ENCODE measurements at places on chromosomes 2 and 18. TPM values are rescaled to one million over a fixed set of nuclear protein-coding genes. Genes with fewer than 3 reads are reported as not detected.
A peak's percentile ranks its signal among the peaks of the same experiment; 100 is the strongest.

The TUBB6 gene
- 588 TPM for total RNA-seq

The CD226 gene
- 1.9 TPM for total RNA-seq

The PSTPIP2 gene
- 4.4 TPM for total RNA-seq

The OBSL1 gene
- 101 TPM for total RNA-seq

The IL1R1 gene
- 280 TPM for total RNA-seq

The DCDC2C gene
- 1.4 TPM for total RNA-seq

The SLC38A11 gene
- total RNA-seq, result 0.60 TPM

The MTCL1 gene
- 3.5 TPM for total RNA-seq

The FOXD4L1 gene
- 0.24 TPM for total RNA-seq

The MOGAT1 gene
- total RNA-seq, result 0.95 TPM

The SERPINB3 gene
- not detected for total RNA-seq

The CD28 gene
- total RNA-seq, result 3.1 TPM

The SPP2 gene
- not detected for total RNA-seq

The TEKT4 gene
- not detected for total RNA-seq

GRCh38 chr2:123695426-123695825 is 329.7 kb upstream of the CNTNAP5 start:
- no peak for DNase-seq

GRCh38 chr2:68745006-68745405 is 10.4 kb downstream of the ARHGAP25 start:
- no peak for DNase-seq

GRCh38 chr2:102717308-102718018 is 44.4 kb upstream of the TMEM182 start:
- DNase-seq, result no peak

DNA sequence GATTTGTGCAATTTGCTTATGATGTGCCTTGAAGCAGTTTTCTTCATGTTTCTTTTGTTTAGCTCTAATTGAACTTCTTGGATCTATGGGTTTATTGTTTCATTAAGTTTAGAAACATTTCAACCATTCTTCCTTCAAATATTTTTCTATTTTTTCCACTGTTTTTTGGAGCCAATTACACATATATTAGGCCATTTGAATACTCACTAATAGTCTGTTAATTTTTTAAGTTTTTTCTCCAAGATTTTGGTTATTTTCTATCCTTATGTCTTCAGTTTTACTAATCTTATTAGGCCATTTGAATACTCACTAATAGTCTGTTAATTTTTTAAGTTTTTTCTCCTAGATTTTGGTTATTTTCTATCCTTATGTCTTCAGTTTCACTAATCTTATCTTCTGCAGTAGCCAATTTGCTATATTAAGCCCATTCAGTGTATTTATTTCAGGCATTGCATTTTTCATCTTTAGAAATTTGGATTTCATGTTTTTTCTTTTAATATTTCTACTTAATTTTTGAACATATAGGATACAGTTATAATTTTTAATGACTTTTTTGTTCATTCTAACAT is 9.5 kb upstream of the TMEM87B start:
- no peak for DNase-seq

GRCh38 chr2:240212425-240213225 is 72.2 kb upstream of the OTOS start:
- no peak for DNase-seq

GRCh38 chr2:215621381-215621780 is 185.5 kb upstream of the FN1 start:
- DNase-seq, result no peak

DNA sequence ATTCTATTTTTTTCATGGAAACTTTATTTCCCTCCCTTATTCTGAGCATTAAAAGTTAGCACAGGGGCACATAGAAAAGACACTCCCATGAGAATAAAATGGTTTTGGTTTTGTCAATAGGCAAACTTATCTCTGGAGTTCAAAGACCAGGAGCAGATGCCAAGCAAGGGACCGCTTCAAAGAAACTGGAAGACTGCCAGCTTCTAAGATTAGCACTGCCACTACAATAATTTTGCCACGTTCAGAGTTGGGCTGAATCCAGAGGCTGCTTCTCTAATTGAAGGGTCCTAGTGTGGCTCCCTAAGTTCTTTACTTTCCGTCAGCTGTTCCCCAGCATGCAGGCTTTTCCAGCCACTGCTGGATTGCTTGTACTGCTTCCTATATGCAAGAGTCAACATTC is 681.0 kb upstream of the GCFC2 start:
- DNase-seq, result no peak

- DNase-seq, result no peak
Measured at GRCh38 chr2:120206022-120206581, 17.1 kb downstream of the TMEM185B start.

DNA sequence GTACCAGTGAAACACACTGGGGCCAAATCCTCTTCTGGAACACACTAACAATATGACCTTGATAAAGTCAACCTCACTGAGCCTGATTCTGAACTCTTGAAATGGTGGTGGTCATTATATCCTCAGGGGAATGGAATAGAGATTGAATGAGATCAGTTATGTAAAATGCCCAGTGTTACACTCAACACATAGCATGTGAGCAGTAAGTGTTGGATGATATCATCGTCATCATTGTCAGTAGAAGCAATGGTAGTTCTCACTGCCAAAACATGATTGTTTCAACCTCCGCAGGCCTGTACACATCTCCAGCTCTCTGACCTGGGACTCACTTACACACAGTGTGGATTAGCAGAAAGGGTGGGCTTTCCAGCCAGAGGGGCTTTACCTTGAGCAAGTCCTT is 5.5 kb upstream of the ST8SIA3 start:
- DNase-seq, result no peak

- peak; percentile 64 for DNase-seq
Measured at GRCh38 chr2:9770308-9771100, 72.8 kb upstream of the TAF1B start.

DNA sequence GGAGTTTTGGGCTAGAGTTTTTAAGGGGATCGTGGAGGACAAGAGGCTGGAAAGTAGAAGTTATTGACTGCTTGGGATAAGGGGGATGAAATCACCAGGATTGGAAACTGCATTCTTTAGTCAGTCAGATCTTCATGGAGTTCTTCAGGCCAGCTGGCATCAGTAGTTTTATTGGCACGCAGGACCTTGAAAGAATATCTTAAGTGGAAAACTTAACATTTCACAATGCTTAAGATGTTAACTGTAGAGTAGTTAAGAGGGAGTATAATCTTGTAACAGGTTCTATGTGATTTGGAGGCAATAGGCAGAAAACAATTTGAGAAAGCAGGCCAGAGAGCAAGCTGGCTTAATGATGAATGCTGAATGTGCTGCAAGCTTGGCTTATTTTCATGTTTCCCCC is 300.4 kb upstream of the KCNH7 start:
- no peak for DNase-seq

- DNase-seq, result no peak
Measured at GRCh38 chr2:204863336-204863735, 318.1 kb downstream of the PARD3B start.

- DNase-seq, result no peak
Measured at GRCh38 chr2:230762317-230762896, 49.8 kb downstream of the CAB39 start.

- no peak for DNase-seq
Measured at GRCh38 chr2:181594322-181594721, 62.6 kb downstream of the CERKL start.

DNA sequence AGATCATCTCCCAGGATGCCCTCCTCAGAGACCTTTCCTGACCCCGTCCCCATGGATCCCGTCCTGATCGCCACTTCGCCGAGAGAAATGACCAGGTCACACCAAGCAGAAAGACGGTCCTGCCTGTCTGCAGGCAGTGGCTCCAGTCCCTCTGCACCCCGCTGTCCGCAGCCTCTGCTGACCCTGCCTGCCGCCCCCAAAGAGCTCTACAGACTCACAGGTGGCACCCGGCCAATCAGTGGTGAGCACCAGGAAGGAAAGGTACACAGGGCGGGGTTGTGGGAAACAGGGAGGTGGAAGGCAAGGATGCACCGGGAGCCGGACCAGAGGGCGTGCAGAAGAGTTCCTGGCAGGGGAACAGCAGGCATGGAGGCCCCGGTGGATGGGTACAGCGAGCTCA is 94.8 kb downstream of the NDUFA10 start:
- no peak for DNase-seq

DNA sequence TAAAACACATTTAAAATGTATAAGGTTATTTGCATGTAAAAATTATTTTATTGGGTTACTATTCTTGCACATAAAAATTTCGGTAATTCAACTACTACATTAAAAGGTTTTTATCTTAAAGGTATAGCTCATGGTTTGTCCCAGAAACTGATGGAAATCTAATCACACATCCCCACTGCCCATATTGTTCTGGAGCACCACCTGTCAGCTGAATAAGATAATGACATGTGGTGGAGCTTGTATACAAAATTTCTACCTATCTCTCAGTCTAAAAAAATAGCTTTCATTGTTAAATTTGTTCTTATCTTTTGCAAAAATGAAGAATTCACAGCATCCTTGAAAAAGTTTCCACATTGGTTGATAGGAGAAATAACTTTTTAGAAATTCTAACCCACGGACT is 18.3 kb downstream of the ERBB4 start:
- DNase-seq, result no peak

DNA sequence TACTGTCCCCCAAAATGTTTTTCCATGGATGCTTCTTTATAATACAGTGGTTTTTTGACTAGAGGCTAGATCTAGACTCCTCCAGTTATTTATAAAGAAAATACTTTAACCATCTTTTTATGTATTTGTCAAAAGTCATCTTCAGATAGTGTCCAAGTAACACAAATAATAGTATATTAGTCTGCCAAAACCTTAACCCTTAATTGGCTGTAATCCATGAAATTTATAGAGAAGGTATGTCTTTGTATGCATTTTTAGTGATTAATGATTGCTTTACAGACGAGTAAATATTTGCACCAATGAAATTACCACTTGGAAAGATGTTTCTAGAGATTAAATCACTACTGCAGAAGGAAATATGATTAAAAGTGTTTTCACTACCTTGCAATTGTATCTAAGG is 451.8 kb upstream of the NRXN1 start:
- DNase-seq, result no peak

DNA sequence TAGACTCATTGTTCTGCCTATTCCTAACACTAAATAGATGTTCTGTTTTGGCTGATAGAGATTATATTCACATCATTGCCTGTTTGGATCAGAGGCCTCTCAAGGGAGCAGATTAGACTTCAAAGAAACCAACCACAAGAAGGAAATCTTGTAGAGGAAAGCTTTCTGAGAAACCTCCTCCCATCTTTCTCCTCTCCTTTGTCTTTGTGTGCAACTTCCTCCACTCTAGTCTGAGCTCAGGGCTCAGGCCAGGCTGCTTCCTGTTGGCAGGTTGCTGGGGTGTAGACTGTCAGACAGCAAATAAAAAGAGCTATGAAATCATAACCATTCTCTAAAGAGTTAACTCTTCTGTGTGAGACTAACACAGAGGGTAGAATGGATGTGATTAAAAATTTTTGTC is 113.0 kb downstream of the TGFA start:
- no peak for DNase-seq

- DNase-seq, result no peak
Measured at GRCh38 chr2:60530660-60531281, 22.7 kb downstream of the BCL11A start.

DNA sequence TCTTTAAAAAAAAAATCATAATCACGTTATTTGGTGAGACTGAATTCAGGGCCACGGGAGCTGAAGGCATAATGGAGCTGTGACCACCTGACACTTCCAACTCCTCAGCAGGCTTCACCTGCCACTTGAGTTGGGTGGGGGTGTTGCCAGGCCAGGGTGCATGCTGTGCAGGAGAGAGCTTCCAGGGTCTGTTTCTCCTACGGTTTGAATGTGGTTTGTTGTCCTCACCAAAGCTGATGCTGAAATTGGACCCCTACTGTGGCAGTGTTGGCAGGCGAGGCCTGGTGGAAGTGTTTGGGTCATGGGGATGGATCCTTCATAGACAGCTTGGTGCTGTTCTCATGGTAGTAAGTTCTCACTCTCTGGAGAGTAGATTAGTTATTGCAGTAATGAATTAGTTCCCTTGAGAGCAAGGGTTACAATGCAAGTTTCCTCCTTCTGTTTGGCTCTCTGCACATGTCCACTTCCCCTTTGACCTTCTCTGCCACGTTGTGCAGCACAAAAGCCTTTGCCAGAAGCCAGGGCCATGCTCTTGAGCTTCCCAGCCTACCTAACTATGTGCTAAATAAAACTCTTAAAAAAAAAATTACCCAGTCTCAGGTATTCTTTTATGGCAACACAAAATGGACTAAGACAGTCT is 38.3 kb upstream of the ANKRD44 start:
- no peak for DNase-seq

GRCh38 chr2:209517436-209517835 is 93.6 kb downstream of the MAP2 start:
- DNase-seq, result no peak

DNA sequence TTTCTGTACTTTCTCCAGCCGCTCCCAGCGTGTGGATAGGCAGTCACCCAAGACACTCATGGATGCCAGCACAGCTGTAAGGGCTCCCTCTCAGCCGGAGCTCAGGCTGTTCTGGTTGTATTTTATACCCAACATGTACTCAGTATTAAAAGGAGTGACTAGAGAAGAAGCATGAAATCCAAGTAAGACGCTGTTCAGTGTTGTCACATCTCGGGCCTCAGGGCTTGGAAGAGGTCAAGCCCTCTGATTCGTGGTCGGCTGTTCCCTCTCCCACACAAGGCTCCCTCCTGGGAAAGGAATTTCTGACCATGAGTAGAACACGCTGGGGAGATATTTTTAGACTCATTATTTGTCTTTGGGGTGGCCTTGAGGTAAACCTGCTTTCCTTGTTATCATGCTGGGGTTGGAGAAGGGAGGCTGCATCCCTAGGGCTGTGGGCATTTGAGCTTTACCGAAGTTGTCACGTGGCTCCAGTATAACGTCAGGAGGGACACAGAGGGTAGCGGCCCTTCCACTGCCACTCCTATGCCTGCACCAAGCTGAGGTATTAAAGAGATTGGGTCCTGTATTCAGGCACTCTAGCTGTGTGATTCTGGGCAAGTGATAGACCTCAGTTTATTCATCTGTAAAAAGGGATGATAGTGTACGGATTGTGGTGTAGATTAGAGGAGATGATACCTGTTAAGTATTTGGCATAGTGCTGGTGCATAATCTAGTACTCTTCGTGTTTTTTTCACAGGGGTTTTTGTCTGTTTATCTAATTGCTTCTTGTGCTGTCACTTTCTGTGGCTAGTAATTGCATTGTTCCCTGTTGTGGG is 34.1 kb downstream of the HK2 start:
- no peak for DNase-seq

DNA sequence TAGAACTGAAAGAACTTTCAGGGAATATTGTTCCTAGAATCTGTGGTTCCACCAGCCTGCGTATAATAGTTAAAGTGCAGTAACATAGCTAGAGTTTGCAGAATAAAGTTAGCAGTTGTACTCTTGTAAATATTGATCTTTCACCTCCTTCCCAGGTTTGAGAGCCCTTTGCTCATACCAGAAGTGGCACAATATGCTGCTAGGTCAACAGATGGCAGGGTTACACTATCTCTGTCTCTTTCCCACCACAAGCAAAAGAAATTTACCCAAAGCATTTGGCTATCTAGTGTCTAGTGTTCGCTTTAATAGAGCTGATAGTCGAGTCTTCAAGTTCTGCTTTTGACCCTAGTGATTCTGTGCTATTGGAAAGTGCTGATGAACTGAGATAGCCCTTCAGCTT is 119.0 kb upstream of the KLHL14 start:
- DNase-seq, result no peak

GRCh38 chr2:240255811-240256703 is 115.6 kb upstream of the OTOS start:
- no peak for DNase-seq

Measured in omental fat pad (tissue), 4 donors.